ENCODE measurements at places on chromosomes 4 and X.
A peak's percentile ranks its signal among the peaks of the same experiment; 100 is the strongest.

GRCh38 chrX:15336023-15336413, 695 bp upstream of the PIGA start:
- no peak for DNase-seq
- peak overlapping the region; percentile 92 for H3K27ac ChIP-seq
- H3K27me3 ChIP-seq = no peaks in the 10 kb centered on the region
- H3K4me3 ChIP-seq = peak overlapping the region; percentile 1
- no peaks in the 10 kb centered on the region for H3K4me1 ChIP-seq
- no peaks in the 10 kb centered on the region for H3K36me3 ChIP-seq

- DNase-seq = no peak
- H3K27me3 ChIP-seq = no peaks in the 10 kb centered on the region
- no peak overlapping the region for H3K4me3 ChIP-seq
Measured at GRCh38 chrX:24203072-24203808, 53.7 kb downstream of the ZFX start.

DNA sequence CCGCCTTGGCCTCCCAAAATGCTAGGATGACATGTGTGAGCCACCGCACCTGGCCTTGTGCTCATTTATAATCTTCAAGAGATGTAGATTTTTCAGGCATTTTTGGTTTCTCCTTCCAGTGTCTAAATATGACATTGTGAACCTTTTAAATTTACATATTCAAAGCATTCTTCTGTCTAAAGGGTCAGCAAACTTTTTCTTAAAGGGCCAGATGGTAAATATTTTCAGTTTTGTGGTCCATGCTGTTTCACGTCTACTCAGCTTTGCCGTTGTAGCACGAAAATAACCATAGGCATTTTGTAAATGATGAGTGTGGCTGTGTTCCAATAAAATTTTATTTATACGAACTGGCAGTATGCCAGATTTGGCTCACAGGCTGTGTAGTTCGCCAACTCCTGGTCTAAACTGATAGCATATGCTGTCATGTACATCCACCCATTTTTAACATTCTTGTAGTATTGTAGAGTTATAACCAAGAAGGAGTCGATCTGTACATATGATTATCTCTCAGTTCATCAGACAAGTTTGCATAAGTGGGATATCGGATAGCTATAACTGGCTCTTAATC, 12.7 kb upstream of the GCNA start:
- peaks cover 37% of the 10 kb centered on the region for H3K36me3 ChIP-seq
- no peak overlapping the region for H3K4me3 ChIP-seq
- no peaks in the 10 kb centered on the region for H3K27me3 ChIP-seq
- H3K4me1 ChIP-seq = no peaks in the 10 kb centered on the region

DNA sequence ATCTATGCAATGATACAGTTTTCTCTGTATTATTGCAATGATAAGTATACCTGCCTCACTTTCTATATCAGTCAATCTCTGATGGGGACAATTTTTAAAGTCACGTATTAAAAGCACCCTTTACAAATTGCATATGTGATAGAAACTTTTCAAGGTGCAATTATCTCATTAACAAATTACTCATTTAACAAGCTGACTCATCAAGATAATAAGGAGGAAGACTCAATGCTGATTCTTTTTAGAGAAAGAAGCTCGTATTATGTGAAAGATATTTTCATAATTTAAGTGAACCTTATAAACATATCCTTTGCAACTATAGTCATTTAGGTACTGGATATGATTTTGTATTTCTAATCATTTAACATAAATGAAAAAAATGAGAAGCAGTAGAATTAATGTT, 1080.9 kb upstream of the TENM3 start:
- H3K36me3 ChIP-seq = no peaks in the 10 kb centered on the region
- no peak overlapping the region for H3K4me3 ChIP-seq
- H3K4me1 ChIP-seq = no peaks in the 10 kb centered on the region
- no peak overlapping the region for H3K27ac ChIP-seq

GRCh38 chr4:155608225-155608885, 58.3 kb upstream of the GUCY1A1 start:
- no peak overlapping the region for H3K4me3 ChIP-seq
- no peak overlapping the region for H3K27ac ChIP-seq
- H3K27me3 ChIP-seq = no peaks in the 10 kb centered on the region

DNA sequence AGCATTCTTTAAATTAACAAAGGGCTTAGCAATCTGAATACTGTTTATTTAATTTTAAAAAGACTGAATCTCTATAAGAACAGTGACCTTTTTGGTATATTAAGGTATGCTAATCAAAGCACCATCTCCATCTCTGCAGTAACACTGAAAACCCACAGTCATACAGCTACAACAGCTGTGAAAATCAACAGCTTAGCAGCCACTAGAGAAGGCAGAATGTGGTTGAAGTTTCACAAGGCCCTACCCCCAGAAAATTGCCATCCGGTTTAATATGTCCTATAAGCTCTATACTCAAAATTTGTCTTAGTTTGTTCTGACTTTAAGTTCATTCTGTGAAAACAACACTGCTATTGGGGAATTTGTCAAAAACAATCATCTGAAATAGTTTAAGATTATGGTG, 128.7 kb downstream of the OPHN1 start:
- DNase-seq = no peak
- no peaks in the 10 kb centered on the region for H3K36me3 ChIP-seq
- no peak overlapping the region for H3K4me3 ChIP-seq
- no peaks in the 10 kb centered on the region for H3K4me1 ChIP-seq
- H3K27me3 ChIP-seq = no peaks in the 10 kb centered on the region

GRCh38 chr4:36041340-36041739, 203.0 kb downstream of the ARAP2 start:
- no peaks in the 10 kb centered on the region for H3K4me1 ChIP-seq
- H3K27ac ChIP-seq = no peak overlapping the region
- H3K27me3 ChIP-seq = no peaks in the 10 kb centered on the region

DNA sequence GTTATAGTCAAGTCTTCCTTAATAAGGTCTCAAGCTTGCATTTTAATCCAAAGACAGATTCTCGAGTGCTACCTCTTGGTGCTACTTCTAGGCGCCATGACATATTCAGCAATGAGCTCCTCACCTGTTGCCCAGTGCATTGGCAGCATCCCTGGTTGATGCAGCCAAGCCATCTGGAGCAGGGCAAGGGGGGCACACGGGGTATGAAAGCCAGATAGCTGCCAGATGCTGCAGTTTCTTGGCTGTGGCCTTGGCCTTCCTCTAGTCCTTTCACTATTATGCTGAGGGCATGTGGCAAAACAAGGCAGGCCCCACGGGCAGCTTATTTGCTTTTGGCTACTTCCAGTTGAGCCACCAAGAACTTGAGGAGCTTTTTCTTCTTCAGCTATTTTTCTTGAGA, 168.6 kb upstream of the PGRMC2 start:
- H3K4me1 ChIP-seq = no peaks in the 10 kb centered on the region
- no peak overlapping the region for H3K27ac ChIP-seq
- DNase-seq = no peak
- no peaks in the 10 kb centered on the region for H3K27me3 ChIP-seq
- no peak overlapping the region for H3K4me3 ChIP-seq

- H3K4me1 ChIP-seq = peaks cover 8% of the 10 kb centered on the region
- DNase-seq = no peak
- H3K36me3 ChIP-seq = no peaks in the 10 kb centered on the region
- H3K27me3 ChIP-seq = peaks cover 4% of the 10 kb centered on the region
- H3K27ac ChIP-seq = no peak within 1 kb of the TSS
Measured at GRCh38 chr4:80196922-80197573, at the start of gene PRDM8. TSS of gene PRDM8 (plus strand) at chr4:80197503. CDS start at chr4:80200081, 2,578 bp downstream.

GRCh38 chrX:41877167-41877566, 46.2 kb downstream of the CASK start:
- peaks cover 6% of the 10 kb centered on the region for H3K4me1 ChIP-seq
- no peaks in the 10 kb centered on the region for H3K36me3 ChIP-seq
- H3K4me3 ChIP-seq = no peak overlapping the region
- no peak overlapping the region for H3K27ac ChIP-seq

DNA sequence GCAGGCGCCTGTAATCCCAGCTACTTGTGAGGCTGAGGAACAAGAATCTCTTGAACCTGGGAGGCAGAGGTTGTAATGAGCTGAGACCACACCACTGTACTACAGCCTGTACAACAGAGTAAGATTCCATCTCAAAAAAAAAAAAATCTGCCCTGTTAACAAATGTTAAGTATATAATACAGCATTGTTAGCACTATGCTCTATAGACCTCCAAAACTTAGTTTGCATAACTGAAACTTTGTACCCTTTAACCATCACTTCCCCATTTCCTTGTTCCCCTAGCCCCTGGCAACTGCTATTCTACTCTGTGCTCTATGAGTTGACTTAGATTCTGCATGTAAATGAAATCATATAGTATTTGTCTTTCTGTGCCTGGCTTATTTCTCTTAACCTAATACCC, 76.7 kb downstream of the TAB3 start:
- DNase-seq = no peak
- H3K36me3 ChIP-seq = no peaks in the 10 kb centered on the region
- H3K27ac ChIP-seq = no peak overlapping the region
- H3K27me3 ChIP-seq = no peaks in the 10 kb centered on the region

GRCh38 chr4:89469930-89470375, 162.4 kb upstream of the GPRIN3 start:
- H3K4me3 ChIP-seq = no peak overlapping the region
- H3K27me3 ChIP-seq = no peaks in the 10 kb centered on the region
- H3K36me3 ChIP-seq = no peaks in the 10 kb centered on the region
- no peak for DNase-seq
- no peak overlapping the region for H3K27ac ChIP-seq

- H3K36me3 ChIP-seq = no peaks in the 10 kb centered on the region
- H3K27me3 ChIP-seq = no peaks in the 10 kb centered on the region
- no peak for DNase-seq
- H3K4me1 ChIP-seq = no peaks in the 10 kb centered on the region
- no peak overlapping the region for H3K4me3 ChIP-seq
- no peak overlapping the region for H3K27ac ChIP-seq
Measured at GRCh38 chrX:138229718-138230117, 481.8 kb downstream of the FGF13 start.

DNA sequence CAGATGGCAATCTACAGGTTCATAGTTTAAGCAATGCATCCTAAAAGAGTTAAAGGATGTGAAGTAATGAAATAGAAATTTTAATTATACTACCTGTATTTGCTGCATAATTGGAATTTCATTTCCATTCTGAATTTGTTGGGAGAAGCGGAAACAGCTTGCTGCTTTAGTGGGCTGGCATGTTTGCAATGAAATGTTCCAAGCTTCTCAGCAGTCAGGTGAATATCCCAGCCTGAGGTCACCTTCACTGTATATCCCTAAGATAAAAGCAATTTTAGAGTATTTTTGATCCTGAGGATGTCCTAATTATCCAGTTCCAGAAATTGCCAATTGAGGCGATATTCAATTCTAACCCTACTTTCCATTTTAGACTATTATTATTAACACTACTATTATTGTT, 136.1 kb upstream of the ARSJ start:
- no peaks in the 10 kb centered on the region for H3K4me1 ChIP-seq
- DNase-seq = no peak
- H3K36me3 ChIP-seq = no peaks in the 10 kb centered on the region
- no peak overlapping the region for H3K4me3 ChIP-seq

- H3K4me1 ChIP-seq = no peaks in the 10 kb centered on the region
- no peak overlapping the region for H3K27ac ChIP-seq
- no peaks in the 10 kb centered on the region for H3K27me3 ChIP-seq
- DNase-seq = no peak
Measured at GRCh38 chrX:153546386-153546785, 28.9 kb downstream of the ATP2B3 start.

GRCh38 chr4:107247738-107248137, 211.6 kb upstream of the DKK2 start:
- DNase-seq = no peak
- H3K36me3 ChIP-seq = no peaks in the 10 kb centered on the region
- H3K4me3 ChIP-seq = no peak overlapping the region
- H3K27ac ChIP-seq = no peak overlapping the region

DNA sequence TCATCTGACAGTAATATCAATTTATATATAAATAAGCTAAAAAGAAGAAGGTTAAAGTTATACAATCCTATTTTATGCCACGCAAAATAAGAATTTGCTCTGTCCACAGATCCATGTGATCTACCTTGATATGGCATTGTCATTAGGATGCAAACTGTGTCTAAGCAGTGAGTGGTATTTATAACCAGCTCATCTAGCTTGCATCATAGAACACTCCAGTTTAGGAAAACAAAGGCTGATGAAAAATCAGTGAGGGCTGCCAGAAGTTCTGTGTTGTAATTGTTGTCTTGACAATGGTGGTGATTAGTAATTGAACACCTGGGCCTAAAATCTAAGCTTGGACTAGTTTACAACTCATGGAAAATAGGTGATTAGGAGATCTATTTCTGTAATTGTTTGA, 111.0 kb downstream of the CPE start:
- no peak for DNase-seq
- no peak overlapping the region for H3K27ac ChIP-seq
- no peaks in the 10 kb centered on the region for H3K36me3 ChIP-seq
- H3K4me1 ChIP-seq = peaks cover 6% of the 10 kb centered on the region
- no peak overlapping the region for H3K4me3 ChIP-seq
- H3K27me3 ChIP-seq = no peaks in the 10 kb centered on the region

DNA sequence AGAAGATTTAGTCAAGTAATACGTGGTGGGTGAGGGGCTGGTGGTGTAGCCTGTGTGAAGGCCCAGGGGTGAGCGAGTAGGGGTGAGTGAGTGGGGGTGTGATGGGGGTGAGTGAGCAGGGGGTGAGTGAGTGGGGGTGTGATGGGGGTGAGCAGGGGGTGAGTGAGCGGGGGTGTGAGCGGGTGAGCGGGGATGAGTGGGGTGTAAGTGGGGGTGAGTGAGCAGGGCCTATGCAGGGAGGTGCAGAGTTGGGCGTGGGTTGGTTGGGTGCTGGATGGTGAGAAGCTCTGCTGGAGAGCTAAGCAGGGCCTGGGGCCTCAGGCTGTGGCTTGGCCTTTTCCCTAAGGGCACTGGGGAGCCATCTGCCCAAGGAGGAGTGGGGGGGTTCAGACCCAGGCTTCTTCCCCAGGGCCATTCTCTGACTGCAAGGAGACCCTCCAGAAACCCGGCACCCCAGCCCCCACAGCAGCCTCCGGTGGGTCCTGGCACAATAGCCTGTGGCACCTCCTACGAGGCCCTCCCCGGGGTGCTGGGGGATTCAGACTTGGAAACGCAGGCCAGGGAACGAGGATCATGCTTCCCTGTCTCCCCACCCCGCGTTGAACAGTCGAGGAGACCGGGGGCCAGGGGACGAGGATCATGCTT, 30.4 kb downstream of the SH3TC1 start:
- H3K4me1 ChIP-seq = peaks cover 18% of the 10 kb centered on the region
- H3K27ac ChIP-seq = peak overlapping the region; percentile 11
- peaks cover 22% of the 10 kb centered on the region for H3K36me3 ChIP-seq
- H3K27me3 ChIP-seq = no peaks in the 10 kb centered on the region

- no peaks in the 10 kb centered on the region for H3K27me3 ChIP-seq
- H3K36me3 ChIP-seq = no peaks in the 10 kb centered on the region
- peak; percentile 20 for DNase-seq
- no peak overlapping the region for H3K4me3 ChIP-seq
- no peak overlapping the region for H3K27ac ChIP-seq
Measured at GRCh38 chr4:8911316-8912088, 39.9 kb upstream of the HMX1 start.

- H3K36me3 ChIP-seq = peaks cover 1% of the 10 kb centered on the region
- no peak overlapping the region for H3K4me3 ChIP-seq
- no peaks in the 10 kb centered on the region for H3K4me1 ChIP-seq
- no peak for DNase-seq
- H3K27ac ChIP-seq = no peak overlapping the region
- H3K27me3 ChIP-seq = no peaks in the 10 kb centered on the region
Measured at GRCh38 chrX:72368796-72369195, 63.1 kb upstream of the CITED1 start.
